ENCODE measurements at places on chromosomes 3 and 15. TPM values are rescaled to one million over a fixed set of nuclear protein-coding genes. Genes with fewer than 3 reads are reported as not detected.

DNA sequence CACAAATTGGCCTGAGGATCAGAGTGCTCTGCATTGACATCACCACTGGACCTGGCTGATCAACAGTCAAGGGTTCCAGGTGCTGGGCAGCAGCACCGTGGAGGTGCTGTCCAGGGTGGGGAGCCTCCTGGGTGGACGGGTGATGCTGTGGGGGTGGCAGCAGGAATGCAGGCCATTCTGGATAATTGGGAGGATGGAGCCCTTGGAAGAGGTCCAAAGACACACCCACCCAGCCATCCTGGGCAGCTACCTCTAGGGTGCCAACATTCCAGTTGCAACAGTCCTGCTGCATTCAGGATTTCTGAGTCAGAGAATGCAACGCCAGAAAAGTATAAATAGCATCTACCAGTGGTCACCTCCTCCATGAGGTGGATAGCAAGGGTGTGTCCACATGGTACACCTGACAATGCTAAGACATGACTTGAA is 26.8 kb downstream of the STARD5 start:
- H3K27me3 ChIP-seq: no peaks in the 10 kb centered on the region
- peaks cover 80% of the 10 kb centered on the region for H3K4me1 ChIP-seq

The ARGFX gene
- total RNA-seq: not detected

The ACKR2 gene
- total RNA-seq: 0.44 TPM

The WDR5B gene
- 3.7 TPM for total RNA-seq

GRCh38 chr3:178743297-178743696 is 207.1 kb downstream of the KCNMB2 start:
- H3K36me3 ChIP-seq: no peaks in the 10 kb centered on the region
- no peak for DNase-seq
- no peak overlapping the region for H3K4me3 ChIP-seq
- no peak overlapping the region for H3K27ac ChIP-seq

DNA sequence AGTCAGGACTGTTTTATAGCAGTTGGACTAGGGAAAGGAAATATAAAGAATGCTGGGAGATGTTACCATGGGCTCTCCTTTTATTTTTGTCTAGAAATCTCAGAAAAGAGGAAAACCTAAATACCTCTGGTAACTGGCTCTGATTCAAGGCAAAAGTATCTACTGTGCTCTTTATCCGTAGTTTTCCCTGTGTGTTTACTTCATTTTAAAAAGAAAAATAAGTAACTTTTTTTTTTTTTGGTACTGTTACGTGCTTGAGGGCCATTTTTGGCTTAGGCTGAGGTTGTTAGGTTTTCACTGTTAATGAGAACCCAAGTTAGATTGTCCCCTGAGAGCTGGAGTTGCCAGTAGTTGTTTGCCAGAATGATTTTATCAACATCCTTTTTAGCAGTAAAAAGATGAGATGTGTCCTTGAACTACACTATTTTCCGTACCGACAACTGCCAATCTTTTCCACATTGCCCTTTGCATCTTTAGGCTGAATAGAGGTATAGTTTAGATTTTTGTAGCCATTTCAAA is 35.8 kb downstream of the IQGAP1 start:
- no peak for DNase-seq
- peaks cover 14% of the 10 kb centered on the region for H3K36me3 ChIP-seq
- no peaks in the 10 kb centered on the region for H3K27me3 ChIP-seq
- H3K4me3 ChIP-seq: no peak overlapping the region
- no peak overlapping the region for H3K27ac ChIP-seq

The BTLA gene
- 18.7 TPM for total RNA-seq

The DLEC1 gene
- total RNA-seq: 1.1 TPM

- no peak overlapping the region for H3K27ac ChIP-seq
- H3K4me1 ChIP-seq: peaks cover 3% of the 10 kb centered on the region
- H3K4me3 ChIP-seq: no peak overlapping the region
- H3K36me3 ChIP-seq: no peaks in the 10 kb centered on the region
- peaks cover 2% of the 10 kb centered on the region for H3K27me3 ChIP-seq
Measured at GRCh38 chr15:78989701-78990240, 44.9 kb upstream of the CTSH start.
